Activated CD4-positive, alpha-beta T cell treated with anti-CD3 and anti-CD28 coated beads, Interleukin-2, amount 50 U/mL, for 4 hours (primary cell): ENCODE measurements at places on chromosomes 3 and 15.

DNA sequence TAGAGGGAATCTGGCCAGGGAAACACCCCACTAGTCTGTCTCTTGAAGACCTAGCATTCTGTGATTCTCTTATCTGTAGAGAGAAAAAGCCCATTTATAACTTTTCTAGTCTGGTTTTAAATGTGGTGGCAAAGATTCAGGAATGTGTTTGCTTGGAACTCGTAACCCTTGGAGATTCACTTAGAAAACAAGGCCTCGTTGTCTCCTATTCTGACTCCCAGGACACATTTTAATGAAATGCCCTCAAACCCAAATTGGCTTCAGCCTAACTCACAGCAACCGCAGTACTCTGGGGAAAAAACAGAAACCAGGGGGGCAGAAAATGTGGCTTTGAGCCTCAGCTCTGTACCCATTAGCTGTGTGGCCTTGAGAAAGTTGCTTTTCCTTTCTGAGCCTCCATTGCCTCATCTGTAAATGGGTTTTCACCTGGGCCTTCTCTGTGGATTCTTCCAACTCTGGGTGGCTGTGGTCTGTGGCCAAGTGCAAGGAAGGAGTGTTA is 36.5 kb downstream of the RPLP1 start:
- no peak for DNase-seq

DNA sequence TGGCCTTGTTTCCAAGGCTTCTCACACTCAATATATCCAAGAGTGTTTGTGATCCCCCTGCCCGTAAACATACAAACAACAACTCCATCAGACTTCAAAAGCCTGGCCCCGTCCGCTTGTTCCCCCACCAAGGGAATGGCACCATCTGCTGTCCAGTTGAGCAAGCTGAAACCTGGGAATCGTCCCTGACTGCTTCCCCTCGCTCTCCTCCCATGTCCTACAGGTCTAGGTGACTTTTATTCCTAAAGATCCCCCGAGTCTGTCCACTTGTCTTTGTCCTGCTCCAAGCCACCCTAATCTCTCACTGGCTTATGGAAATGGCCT is 27.9 kb upstream of the FAM174B start:
- no peak for DNase-seq

DNA sequence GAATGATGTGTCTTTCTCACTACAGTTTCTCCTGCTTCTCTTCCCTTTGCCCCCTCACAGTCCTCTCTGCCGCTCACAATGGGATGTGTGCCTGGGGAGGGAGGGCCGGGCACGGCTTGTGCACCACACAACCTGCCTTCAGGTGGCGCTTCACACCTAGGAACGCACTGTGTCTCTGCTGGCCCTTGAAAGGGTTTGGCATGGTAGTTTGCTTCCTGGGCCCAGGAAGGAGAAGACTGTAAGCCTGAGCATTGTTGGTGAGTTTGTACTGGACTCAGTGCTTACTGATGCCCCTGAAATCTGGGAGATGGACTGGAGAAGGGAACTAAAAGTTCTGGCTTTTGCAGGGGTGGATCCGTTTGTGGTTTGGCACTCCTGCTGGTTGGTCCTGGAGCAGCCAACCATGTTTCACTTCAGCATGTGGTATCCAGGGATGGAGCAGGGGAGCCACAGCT is 9.2 kb downstream of the ALPK3 start:
- no peak for DNase-seq

GRCh38 chr3:33920511-33920910 is 122.1 kb downstream of the PDCD6IP start:
- no peak for DNase-seq

DNA sequence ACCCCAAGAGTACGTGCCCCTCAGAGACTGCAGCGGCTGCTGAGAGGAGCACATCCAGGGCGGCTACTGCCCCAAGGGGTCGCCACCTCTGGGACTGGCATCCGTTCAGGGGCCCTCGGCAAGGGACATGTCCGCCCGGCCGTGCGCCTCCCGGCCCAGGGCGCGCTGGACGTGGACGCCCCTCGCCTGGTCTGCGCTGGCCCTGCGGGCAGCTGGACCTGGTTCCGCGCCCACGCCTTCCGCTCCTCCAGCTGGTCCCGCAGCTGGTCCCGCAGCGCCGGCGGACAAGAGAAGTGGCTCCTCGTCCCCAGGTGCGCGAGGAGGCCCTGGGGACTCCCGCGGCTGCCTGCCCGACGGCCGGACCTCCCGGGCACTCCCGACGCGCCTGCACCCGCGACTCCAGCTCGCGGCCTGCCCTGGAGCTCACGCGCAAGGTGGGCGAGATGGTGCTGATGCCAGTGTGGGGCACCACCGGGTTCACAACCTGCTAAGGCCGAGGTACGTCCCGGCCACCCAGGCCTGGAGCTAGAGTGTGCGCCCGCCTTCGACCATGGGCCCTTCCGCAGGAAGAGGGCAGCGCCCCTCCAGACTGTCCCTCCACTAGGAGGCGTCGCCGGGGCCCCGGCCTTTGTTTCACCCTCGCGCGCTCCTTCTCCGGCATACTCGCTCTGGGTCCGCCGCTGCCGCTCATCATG is 14.4 kb upstream of the GP9 start:
- DNase-seq, result no peak

DNA sequence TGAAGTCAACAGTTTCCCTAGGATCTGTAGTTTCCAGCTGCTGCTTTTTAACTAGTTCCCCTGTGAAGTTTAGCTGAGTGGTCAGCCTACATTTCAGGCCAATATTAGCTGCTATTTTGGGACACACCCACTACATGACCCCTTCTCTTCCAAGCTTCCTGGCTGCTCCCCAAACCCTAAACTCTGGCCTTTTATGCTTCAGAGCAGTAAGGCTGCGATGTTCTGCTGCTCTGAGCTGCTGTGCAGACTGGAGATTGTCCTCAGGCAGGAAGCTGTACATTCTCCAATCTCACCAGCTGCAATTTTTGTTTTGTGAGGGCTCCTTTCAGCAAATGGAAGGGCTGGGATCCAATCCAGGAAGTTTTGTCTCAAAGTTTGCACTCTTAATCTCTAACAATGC is 48.0 kb upstream of the WDR72 start:
- no peak for DNase-seq

DNA sequence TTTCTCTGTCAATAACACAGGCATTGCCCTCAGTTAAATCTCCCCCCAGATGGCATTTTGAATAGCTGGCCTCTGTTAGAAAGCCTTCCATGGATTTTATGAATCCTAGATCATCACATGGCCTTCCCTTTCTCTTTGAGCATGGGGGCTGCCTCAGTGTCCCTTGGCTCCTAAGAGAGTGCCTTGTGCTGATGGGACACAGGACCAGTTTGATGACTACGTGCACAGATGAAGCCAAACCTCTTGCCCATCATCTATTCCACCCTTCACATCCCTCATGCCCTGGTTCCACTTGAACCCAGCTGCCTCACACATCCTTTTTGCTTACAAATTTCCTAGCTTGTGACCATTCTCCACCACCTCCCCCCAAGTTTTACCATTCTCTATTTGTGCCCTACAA is 12.9 kb downstream of the TGFBR2 start:
- DNase-seq, result no peak

DNA sequence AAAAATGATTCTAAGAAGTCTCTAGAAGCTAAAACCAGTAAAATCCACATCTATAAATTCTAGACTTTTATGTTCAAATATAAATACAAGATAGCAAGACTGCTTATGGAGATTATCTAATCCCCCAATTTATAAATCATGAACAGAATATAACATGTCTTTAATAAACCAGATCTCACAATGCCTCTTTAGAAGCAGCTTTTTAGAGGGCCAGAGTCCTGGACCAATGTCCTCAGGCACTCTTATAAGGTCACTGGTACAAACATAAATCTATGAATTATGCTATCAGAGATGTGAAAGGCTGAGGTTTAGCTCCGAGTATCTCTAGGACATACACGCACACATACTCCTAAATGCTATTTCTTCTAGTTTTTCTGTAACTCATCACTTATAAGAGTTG is 78.3 kb downstream of the ADAM10 start:
- no peak for DNase-seq

GRCh38 chr3:110568246-110568645 is 503.4 kb upstream of the NECTIN3 start:
- no peak for DNase-seq

DNA sequence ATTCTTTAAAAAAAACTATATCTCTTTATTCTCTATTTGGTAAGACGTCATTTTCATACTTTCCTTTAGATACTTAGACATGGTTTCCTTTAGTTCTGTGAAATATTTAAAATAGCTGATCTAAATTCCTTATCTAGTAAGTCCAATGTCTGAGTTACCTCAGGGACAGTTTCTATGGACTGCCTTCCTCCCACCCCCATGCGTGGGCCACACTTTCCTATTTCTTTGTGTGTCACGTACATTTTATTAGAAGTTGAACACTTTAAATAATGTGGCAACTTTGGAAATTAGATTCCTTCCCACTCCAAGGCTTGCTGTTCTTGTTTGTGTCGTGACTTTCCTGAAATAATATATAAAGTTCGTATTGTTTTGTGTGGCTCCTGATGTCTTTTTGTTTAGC is 260.7 kb downstream of the EDEM1 start:
- no peak for DNase-seq

DNA sequence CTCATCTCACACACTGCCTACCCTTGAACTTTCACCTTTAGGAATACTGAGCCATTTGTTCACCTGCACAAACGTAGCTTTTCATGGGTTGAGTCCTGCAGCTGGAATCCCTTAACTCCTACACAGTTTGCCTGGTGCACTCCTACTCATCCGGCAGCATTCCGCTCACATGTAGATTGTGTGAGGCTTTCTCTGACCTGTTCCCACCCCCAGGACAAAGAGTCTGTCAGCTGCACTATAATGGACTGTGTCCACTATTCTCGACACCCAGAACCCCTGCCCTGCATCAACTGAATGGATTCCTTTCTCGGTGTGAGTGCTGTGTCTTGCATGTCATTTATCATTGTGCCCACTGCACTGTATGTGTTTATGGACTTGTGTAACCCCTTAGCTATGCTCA is 54.9 kb downstream of the EPHB3 start:
- no peak for DNase-seq

GRCh38 chr3:81743096-81744025 is 18.1 kb downstream of the GBE1 start:
- no peak for DNase-seq
